ENCODE measurements at places on chromosomes 5 and 9.
A peak's percentile ranks its signal among the peaks of the same experiment; 100 is the strongest.

- DNase-seq: no peak
Observed at GRCh38 chr5:173785400-173785799, 102.7 kb upstream of the CPEB4 start.

- DNase-seq: no peak
Observed at GRCh38 chr9:33906769-33907168, 89.8 kb downstream of the UBE2R2 start.

- no peak for DNase-seq
Observed at GRCh38 chr5:8843771-8844170, 702.1 kb downstream of the SEMA5A start.

DNA sequence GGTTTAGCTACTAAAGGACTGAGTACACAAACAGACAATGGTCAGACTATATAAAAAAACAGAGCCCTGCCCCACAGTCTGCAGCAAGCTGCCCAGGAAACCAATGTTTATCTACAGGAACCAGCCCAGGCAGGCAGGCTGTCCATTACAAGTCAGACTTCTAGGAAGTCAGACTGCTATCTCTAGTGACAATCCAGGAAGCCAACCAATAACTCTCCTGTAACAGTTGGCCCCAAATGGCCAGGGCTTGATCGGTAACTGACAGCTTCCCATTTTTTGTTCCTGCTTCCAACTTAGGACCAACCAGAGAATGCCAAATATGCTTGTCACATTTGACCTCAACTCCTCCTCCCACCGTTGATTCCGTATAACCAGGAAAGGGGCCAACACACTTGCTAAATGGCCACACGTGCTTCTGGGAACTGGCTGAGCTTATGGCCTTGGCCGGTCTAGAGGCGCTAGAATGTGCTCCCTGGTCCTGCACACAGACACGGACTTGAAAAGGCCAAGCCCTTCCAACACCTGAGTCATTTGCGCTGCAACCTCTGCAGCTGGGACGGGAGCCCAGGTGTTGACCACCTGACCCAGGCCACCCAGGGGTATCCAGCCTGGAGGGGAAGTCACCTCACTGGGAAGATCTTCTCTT lies 79.6 kb upstream of the CDK20 start:
- DNase-seq: no peak

DNA sequence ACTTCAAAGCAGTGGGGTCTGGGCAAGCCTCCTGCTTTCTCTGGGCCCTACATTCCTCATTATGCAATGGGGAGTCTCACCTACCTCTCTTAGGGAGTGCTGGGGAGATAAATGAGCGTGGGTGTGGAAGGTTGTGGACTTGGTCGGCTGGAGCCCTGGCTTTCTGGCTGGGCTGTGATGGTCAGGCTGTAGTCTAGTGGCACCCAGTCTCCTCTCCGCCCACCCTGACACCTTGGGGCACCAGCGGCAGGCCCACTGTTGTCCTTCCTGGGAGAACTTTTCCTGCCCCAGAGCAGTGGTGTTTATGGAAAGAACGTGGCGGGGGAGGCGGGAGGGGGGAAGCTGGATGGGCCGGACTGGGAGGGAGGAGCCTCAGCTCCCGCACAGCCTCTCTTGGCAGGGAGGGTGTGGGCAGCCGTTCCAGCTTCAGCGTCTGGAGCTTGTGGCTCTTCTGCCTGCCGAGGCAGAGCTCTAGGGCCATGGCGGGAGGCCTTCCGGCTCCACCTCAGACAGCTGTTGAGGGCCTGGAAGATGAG lies 4.1 kb downstream of the PTGS1 start:
- DNase-seq: no peak

DNA sequence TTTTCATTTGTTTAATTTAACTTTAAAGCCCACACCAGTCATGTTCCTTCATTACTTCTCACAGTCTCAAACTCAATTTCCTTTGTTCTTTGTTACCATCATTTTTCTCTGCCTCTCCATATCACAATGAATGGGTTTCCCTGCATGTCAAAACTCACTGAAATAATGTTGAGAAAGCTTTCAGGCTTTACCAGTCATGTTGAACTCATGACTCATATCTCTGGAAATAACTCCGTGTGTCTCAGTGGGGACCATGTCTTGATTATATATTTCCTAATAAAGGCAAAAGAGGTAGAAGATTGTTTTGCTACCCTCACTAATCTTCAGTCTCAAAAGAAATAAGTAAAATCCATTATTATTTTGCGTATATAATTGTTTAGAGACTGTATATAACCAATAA lies 231.2 kb downstream of the CHSY3 start:
- DNase-seq: no peak

GRCh38 chr9:112849363-112849922 lies 41.2 kb downstream of the SLC46A2 start:
- no peak for DNase-seq

GRCh38 chr5:157115502-157115901 lies 6.7 kb upstream of the HAVCR2 start:
- no peak for DNase-seq

GRCh38 chr5:72599065-72599433 lies 91.8 kb upstream of the ZNF366 start:
- no peak for DNase-seq

GRCh38 chr5:172958331-172959046 lies 735 bp upstream of the RPL26L1 start:
- peak; percentile 31 for DNase-seq

GRCh38 chr9:116800885-116801284 lies 113.8 kb downstream of the TRIM32 start:
- DNase-seq: no peak

DNA sequence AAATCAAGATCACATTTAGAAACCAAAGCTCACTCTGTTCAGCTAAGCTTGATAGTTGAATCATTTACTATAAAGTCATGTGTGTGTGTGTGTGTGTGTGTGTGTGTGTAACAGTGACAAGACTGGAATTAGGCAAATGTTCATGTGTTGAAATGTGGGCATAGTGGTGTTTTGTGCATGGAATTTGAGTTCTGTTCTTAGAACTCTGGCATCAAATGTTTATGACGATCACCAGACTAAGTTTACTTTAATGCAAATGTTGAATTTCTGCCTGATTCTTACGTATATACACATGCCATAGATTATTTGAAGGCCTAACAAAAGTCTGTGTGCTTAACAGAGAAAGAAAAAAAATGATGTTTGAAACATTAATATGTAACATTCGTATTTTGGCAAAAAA lies 72.8 kb upstream of the COL5A1 start:
- DNase-seq: no peak

GRCh38 chr5:51371052-51371451 lies 12.2 kb upstream of the ISL1 start:
- no peak for DNase-seq

DNA sequence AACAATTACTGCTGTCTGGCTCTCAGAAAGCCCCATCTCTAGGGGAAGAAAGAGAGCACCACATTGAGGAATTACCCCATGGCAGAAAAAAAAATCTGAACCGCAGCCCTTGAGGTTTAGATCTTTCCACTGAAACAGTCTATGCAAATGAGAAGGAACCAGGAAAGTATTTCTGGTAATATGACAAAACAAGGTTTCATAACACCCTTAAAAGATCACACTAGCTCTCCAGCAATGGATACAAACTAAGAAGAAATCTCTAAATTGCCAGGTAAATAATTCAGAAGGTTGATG lies 427.1 kb downstream of the PRELID2 start:
- no peak for DNase-seq

DNA sequence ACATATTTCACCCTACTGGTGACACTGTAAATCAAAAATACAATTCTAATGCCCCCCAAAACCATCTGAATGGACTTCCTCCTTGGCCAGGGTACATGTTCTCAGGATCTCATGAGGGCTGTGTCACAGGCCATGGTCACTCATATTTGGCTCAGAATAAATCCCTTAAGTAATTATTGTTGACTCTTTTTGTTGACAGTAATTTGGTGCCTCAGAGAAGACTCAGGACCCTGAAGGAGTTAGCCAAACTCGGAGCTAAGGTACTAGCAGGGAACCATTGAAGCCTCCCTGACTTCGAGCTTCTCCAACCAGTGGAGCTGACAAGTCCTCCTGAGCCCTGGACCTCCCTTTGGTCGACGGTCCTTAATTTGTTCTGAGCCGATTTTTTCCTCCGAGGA lies 51.2 kb upstream of the SNAPC3 start:
- no peak for DNase-seq

DNA sequence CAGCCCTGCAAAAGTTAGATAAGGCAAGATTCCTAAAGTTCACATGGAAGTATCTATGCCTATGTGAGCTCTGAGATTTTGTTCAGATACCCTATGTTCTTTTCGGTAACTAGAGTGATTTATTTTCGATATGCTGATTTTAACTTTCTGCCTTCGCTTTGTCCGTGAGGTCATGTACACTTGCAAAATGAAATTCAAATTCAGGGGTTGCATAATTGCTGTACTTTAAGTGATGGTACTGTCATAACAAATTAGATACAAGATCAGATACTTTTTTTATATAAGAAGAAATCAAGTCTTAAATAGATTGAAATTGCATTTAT lies 350 bp upstream of the ECPAS start:
- no peak for DNase-seq

- DNase-seq: no peak
Observed at GRCh38 chr9:5644501-5644900, 15.6 kb downstream of the RIC1 start.

GRCh38 chr9:116687754-116688135 lies 640 bp downstream of the TRIM32 start:
- no peak for DNase-seq

- DNase-seq: no peak
Observed at GRCh38 chr9:1156794-1157550, 106.8 kb downstream of the DMRT2 start.

DNA sequence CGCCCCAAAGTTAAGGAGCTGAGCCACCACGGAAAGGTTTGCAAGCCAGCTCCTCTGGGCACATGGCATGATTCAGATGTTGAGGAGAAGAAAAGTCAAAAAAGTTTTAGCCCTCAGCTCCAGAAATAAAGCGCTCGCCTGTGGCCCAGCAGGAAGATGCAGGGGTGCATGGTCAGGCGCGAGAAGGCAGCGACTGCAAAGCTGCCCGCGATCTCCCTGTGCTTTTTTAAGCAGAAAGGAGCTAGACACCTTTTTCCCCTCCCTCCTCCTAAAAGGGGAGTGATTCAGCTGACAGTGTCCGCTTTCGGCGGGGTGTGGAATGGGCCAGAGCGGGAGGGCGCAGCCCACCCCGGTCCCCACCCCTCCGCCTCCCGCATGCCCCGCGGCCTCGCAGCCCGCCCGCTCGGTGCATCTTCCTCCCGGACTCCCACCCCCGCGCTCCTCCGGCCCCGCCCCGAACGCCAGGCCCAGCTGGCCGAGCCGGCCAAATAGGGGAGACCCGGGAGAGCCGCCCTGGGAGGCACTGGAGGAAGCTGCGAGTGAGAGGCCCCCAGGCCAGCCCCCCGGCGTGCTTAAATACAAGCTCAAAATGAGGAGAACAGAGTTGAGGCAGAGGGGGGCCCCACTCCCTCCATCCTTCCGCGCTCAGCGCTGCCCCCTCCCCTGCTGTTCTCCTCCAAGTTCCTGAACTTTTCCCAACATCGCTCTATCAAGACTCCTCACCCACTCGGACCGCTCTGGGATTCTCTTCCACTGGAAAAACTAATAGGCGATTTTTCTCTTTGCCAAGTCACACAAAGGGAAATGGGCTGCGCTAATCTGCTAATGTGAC lies at the start of gene ADAMTS12:
Gene ADAMTS12, minus strand, starts transcription at position 203 of the 832 bp plus-strand sequence. Its CDS starts 134 bp downstream, at position 69.
- DNase-seq: no peak

- DNase-seq: no peak
Observed at GRCh38 chr5:158644301-158644700, 455.4 kb downstream of the EBF1 start.

- DNase-seq: no peak
Observed at GRCh38 chr5:17127743-17128231, 89.6 kb upstream of the BASP1 start.

GRCh38 chr9:89991204-89991790 lies 386.5 kb downstream of the GADD45G start:
- no peak for DNase-seq

DNA sequence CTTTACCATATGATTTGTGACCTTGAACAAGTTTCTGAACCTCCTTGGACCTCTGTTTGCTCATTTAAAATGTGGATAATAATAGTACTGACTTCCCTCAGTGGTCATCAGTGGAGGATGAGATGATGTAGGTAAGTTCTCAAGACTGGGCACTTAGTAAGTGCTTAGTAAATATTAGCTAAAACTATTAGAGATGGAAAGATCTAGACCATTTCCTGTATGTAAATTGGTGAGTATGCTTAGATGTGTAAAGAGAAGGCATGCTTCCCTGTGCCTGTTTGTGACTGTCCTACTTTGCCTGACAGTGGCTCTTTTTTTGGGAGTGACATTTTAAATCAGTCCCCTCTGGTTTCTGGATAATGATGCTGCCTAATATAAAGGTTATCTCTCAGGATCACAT lies 288.1 kb downstream of the GABRB2 start:
- no peak for DNase-seq

GRCh38 chr9:100591139-100591538 lies 13.3 kb downstream of the CAVIN4 start:
- DNase-seq: no peak

- DNase-seq: peak; percentile 46
Observed at GRCh38 chr9:127214421-127215267, 49.9 kb upstream of the GARNL3 start.

DNA sequence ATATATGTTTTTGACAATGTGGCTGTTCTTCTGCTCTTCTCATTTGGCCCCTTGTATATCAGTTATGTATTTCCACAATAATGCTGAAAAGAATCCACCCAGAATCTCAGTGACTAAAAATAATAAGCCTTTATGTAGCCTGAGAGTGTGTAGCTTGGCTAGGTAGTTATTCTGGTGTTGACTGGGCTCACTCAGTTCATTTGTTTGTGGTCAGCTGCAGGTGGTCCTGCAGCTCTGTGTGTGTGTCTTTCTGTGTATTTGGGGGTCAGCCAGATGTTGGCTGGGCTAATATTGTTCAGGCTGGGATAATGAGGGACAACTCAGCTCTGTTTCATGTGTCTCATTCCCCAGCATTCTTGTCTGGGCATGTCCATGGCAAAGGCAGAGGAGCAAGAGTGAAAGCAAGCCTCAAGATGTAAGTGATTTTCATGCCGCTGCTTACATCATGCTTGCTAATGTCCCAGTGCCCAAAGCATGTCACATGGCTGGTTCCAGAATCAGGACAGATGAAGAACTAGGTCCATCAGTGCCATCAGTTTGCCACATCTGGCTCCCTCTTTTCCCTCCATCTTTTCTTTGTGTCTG lies 162.8 kb downstream of the KCTD16 start:
- no peak for DNase-seq

GRCh38 chr5:142845402-142845921 lies 75.3 kb downstream of the ARHGAP26 start:
- no peak for DNase-seq

DNA sequence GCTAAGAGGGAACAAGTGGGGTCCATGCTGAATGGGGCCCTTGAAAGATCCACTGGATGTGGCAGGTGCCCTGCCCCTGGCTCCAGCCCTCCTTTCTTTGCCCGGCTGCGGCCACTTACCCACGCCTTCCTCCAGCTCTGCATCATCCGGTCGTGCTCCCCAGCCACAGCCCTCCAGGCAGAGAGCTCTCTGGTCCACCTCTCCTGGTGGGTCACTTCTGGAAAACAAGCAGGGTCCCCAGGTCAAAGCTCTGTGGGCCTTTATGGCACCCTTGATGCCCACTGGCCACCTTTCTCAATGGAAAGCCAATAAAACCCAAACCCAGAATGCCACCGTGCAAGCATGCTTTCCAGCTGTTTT lies 45.0 kb downstream of the SECISBP2 start:
- DNase-seq: no peak

GRCh38 chr9:36415822-36416525 lies 15.9 kb upstream of the RNF38 start:
- no peak for DNase-seq

All from stimulated activated CD8-positive, alpha-beta memory T cell treated with anti-CD3 and anti-CD28 coated beads, Interleukin-4, amount 100 ng/mL, for 4 hours (primary cell).